ENCODE measurements at places on chromosomes 2 and 18.

GRCh38 chr2:140701726-140702125, 1429.1 kb downstream of the LRP1B start:
- DNase-seq: no peak

DNA sequence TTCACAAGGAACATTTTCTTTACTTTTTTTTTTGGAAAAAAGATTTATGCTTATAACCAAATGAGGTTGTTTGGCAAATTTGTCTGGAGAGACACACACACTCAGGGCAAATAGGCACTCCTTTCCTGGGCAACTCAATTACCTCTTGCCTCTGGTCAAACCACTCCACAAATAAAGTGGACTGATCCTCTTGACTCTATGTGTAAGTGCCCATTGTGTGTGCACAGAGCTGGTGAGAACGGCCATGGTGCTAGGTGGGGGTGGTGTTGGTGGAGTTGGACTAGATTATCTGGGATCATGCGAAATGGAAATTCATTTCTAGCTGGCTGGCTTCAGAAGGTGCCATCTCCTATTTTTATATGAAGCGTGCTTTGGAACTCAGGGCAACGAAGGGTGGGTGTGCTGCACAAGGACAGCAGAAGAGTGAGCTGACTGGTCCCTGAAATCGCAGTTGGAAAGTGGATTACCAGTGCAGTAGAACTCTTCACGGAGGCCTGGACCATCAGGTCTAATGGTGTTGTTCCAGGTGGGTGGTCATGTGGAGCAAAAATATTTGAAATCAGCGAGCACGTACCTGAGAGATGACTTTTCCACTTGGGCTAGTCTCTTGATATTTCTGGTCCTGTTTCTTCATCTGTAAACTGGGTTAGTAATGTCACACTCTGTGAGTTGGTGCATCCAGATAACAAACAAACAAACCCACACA, 149.9 kb downstream of the RPIA start:
- no peak for DNase-seq

DNA sequence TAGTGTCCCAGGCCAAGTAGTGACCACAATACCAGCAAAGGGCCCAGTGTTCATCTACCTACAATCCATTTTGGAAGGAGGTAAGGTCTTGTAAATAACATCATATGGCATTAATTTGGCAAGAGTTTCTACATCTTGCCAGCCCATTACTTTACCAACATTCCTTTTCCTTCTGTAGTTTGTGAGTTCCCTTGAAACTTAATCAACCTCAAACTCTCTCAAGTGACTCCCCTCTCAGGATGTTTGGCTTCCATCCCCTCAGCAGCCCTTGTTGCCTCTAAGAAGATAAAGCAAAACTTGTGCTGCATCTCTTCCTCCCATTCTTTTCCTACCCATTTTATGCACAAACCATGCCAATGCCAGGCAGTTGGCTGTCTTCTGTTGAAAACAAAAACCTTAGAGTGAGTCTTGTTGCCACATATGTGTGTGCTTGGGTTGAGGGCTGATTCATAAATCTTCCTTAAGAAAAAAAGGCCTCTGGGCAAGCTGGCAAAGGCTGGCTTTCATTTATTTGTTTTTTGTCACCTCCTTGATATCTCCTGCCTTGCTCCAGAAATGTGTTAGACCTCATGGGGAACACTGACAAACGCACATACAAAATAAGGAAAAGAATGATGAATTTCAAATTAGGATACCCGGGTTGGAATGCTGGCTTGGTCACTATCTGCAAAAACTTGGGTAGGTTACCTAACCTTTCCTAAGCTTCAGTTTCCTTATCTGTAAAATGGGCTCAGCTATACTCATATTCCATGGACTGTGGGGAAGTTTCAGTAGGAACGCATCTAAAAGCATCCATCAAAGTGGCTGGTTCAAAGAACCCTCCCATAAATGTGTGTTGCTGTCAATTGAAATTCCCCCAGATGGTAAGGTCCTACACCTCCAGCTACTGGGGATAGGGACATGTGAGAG, 29.4 kb upstream of the ST3GAL5 start:
- peak; percentile 42 for DNase-seq

DNA sequence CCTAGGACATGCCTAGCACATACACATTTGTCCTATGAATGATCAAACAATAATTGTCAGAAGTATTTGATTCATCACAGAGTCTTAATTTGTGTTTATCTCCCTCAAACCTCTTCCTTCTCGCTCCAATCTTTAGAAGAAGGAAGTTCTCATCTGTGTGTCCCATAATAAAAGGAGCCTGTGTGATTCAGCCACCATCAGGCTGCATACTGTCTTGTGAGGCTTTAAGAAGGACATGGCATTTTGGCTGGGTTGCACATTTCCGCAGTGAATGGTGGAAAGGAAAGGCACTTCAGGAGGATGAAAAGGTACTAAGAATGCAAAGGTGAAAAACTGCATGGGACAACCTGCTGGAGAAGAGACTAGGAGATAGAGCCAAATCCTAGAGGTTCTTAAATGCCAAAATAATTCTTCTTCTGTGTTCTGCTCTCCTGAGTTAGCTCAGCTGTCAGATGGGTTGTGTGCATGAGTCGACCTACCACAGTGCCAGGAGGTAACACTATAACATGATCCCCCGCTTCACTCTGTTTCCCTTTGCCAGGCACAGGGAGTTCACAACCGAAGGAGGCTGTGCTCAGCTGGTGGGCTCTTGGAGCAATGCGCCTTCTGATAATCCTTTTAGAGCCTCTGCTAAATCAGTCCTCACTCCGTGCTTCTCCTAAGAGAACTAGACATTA, 120.1 kb downstream of the IRS1 start:
- no peak for DNase-seq

DNA sequence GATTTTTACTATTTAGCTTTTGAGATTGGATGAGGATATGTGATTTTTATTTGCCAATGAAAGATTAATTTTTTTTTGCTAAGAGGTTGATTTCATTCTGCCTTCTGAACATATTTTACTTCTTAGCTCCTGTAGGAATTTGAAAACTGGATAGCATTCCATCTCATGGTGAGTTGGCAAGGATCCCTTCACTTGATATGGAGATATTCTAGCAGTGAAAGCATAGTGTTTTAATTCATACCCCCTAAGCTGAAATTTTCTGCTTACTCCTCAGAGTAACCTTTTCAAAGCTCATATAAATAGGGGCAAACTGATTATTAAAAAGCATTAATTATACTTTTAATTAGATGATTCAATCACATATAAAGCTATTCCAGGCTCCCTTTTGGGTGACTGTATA, 61.0 kb upstream of the KCNJ3 start:
- no peak for DNase-seq

Measured in A549 (cell line).